ENCODE measurements at places on chromosomes 16 and 17.
A peak's percentile ranks its signal among the peaks of the same experiment; 100 is the strongest.

DNA sequence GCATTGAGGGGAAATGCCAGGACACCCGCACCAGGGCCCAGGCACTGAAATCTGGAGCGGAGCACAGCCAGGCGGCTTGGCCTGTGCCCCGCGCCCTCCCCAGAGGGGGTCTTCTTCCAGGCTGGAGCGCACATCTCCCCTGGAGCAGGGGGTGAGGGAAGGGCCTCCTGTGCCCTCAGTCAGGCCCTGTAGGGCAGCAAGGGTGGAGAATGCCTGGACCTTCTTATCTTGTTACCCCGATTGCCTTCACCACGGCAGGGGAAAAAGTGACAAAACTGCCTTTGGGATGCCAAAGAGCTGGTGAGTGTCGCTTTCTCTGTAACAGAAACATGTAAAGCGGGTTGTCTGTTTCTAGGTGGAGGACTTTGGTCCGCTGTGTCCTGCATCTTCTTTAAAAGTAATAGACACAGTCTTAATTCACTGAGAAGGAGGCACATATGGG lies 48.3 kb upstream of the BAHCC1 start:
- no peak for DNase-seq

- no peak for DNase-seq
Measured at GRCh38 chr16:19434584-19434983, 16.9 kb downstream of the TMC5 start.

DNA sequence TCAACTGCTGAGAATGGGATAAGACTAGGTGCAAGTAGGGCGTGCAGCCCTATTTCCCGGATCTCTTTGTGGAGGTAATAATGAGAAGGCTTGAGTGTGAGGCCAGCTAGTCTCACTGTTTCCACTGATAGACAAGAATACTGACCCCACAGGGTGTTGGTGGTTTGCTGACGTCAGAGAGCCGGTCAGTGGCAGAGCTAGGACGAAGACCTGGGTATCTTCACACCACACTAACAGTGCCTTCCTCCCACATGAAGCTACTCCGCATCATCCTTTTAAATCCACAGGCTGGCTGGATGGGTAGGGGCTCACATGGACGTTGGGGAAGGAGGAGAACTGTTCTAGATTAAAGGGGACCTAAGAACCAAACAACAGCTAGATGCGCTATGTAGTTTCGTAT lies 68.0 kb downstream of the ZFHX3 start:
- DNase-seq = no peak

DNA sequence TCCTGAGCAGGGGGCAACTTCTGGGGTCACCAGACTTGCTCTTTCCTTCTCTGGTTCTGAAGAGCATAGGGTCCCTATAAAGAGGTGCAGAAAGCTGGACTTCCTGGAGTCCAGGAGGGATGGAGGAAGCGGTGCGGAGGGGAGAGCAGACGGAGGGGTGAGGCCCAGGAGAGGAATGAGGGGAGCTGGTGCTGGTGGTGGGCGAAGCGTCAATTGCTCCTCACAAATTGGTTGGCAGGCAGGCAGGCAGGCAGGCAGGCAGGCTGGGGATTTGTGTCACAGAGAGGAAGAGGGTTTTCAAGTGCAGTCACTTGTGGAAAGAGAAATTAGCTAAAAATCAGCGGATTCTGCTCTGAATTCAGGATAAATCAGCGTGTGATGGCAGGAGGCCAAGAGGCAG lies 133.7 kb upstream of the CDC42EP4 start:
- no peak for DNase-seq

DNA sequence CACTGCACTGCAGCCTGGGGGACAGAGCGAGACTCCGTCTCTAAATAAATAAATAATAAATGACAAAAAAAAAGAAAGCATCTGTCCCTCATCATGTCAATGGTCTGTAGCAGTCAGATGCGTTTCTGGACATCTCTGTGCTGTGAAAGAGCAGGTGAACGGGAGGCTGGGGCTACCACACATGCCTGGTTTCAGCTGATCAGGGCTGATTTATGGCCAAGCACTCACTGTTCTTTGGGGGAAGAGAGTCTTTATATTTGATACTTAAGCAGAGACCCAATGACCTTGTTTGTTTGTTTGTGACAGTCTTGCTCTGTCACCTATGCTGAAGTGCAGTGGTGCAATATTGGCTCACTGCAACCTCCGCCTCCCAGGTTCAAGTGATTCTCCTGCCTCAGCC lies 17.5 kb downstream of the KIAA0513 start:
- no peak for DNase-seq

GRCh38 chr17:28982131-28982793 lies 23.6 kb downstream of the SEZ6 start:
- no peak for DNase-seq

DNA sequence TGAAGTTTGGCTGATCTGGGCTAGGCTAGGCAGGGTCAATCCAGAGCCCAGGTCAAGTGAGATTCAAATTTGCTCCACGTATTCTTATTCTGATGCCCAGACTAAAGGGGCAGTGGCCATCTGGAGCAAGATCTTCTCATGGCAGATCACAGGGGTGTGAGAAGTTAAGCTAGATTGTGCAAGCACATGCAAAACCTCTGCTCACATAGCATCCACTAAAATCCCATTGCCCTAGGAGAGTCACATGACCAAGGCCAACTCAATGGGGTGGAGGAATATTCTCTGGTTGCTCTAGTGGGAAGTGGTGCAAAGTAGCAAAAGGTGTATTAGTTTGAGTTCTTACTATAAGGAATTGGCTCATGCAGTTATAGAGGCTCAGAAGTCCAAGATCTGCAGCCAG lies 318.4 kb upstream of the ASIC2 start:
- DNase-seq = no peak

DNA sequence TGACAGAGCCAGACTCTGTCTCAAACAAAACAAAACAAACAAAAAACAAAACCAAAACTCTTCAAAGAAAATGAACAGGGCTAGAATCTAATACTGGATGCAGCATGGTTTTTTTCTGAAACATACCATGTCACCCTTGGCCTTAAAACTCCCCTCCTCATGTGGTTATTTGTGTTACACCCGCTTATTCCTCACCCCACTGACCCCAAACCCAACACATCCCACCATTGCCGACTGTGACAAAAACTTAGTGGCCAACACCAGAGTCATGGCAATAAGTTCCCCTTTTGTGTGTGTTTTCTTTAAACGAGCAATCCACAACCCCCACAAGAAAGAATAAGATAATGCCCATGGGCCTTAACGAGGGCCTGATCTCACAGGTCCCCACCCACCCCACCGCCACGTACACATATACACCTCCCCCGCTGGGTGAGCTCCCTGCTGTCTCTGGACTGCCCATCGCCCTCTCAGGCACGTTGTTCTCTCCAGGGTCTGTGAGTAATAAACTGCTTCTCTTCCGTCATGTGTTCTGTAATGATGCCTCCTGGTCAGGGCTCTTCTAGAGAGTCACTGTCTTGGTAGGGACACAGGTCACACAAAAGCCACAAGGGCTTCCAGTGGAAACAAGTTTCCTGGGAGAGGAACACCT lies 16.8 kb upstream of the ENGASE start:
- DNase-seq = no peak

- DNase-seq = no peak
Measured at GRCh38 chr17:78368854-78369495, 9.1 kb upstream of the SOCS3 start.

DNA sequence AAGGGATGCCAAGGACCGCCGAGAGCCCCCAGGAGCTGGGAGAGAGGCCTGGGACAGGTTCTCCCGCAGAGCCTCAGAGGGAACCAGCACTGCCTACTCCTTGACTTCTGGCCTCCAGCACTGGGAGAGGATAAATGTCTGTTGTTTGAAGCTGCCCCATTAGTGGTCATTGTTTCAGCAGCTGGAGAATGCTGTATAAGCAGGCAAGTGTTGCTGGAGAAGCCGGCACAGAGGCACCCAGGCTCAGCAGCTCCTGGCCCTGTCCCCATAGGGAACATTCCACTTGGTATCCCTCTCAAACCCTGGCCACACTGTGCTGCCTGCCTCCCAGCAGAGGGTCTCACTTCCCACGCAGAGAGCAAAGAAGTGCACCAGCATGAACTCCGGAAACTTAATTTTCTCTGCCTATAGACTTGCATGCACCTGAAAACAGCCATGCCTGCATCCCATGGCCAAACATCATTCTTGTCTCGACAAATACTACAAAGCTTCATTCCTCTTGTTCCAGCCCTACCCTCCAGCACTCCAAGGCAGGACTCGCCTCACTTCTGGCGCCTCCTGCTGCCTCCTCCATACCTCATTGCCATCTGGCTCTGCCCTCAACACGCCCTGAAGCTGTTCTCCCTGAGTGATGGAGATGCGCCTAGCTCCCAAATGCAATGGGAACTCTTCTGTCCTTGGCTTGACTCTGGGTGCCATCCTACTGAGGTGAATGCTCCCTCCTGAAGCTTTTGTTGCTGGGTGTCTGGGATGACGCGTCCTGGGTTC lies 88.1 kb downstream of the DNAH17 start:
- peak; percentile 1 for DNase-seq

GRCh38 chr16:31754998-31755615 lies 118.5 kb upstream of the ZNF267 start:
- no peak for DNase-seq

GRCh38 chr17:68248199-68248825 lies 469 bp downstream of the AMZ2 start:
- no peak for DNase-seq

GRCh38 chr17:76293106-76293505 lies 15.0 kb downstream of the QRICH2 start:
- DNase-seq = no peak

GRCh38 chr16:54542805-54543505 lies 256.4 kb upstream of the IRX3 start:
- no peak for DNase-seq

- DNase-seq = no peak
Measured at GRCh38 chr17:61669522-61669921, 78.5 kb upstream of the NACA2 start.

- DNase-seq = no peak
Measured at GRCh38 chr16:67934306-67935100, 2.1 kb downstream of the PSMB10 start.

DNA sequence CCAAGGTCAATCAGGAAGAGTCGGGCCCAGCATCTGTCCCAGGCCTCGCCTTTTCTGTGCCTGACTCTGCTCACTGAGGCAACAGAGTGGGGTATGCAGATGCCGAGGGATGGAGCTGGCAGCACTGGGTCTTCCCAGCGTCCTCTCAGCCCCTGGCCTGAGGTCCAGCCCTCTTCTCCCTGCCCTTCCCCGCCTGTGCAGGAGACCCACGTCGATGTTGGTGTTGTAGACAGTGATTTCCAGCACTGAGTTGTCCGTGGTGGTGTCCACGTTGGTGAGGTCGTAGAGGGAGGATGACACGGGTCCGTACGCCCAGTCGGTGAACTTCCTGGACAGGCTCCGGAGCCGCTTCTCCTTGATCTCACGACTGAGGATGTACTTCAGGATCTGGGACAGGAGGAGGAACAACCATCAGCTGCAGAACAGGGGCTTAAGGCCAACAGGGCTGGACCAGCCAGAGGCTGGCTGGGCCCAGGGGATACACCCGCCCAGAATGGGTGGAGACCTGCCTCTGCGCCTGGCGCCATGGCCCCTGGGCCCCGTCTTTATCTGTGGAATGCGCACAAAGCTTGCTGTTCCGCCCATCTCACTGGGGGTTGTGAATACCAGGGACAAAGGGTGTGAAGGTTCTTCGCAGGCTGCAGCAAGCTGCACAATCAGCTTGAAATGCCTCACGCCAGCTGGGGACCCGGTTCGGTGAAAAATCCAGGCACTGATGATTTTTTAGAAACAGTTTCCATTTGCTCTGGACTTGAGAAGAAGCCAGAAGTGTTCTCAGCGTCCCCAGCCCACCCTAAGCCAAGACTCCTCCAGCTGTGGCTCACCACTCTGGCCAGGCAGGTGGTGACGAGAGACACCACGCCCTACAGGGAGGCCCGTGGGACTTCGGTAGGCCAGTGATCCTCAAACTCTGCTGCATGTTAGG lies 27.5 kb downstream of the TRPV3 start:
- no peak for DNase-seq

DNA sequence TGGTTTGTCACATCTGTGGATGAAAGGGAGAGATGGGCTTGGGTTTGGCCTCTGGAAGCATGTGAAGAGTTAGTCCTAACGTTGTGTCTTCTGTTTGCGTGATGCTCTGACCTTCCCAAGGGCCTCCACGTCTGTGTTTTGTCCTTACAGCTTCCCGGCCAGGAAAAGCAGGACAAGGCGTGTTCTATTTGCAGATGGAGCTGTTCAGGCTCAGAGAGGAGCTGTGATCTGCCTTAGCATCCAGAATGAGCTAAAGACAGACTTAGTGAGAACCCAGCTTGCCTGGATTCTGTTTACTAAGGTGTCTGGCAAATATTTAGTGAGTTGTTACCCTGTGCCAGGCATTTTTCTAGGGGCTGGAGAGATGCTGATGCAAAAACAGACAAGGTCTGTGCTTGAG lies 282.1 kb downstream of the CBLN1 start:
- no peak for DNase-seq

- peak; percentile 5 for DNase-seq
Measured at GRCh38 chr17:52383493-52384100, 225.1 kb upstream of the CA10 start.

DNA sequence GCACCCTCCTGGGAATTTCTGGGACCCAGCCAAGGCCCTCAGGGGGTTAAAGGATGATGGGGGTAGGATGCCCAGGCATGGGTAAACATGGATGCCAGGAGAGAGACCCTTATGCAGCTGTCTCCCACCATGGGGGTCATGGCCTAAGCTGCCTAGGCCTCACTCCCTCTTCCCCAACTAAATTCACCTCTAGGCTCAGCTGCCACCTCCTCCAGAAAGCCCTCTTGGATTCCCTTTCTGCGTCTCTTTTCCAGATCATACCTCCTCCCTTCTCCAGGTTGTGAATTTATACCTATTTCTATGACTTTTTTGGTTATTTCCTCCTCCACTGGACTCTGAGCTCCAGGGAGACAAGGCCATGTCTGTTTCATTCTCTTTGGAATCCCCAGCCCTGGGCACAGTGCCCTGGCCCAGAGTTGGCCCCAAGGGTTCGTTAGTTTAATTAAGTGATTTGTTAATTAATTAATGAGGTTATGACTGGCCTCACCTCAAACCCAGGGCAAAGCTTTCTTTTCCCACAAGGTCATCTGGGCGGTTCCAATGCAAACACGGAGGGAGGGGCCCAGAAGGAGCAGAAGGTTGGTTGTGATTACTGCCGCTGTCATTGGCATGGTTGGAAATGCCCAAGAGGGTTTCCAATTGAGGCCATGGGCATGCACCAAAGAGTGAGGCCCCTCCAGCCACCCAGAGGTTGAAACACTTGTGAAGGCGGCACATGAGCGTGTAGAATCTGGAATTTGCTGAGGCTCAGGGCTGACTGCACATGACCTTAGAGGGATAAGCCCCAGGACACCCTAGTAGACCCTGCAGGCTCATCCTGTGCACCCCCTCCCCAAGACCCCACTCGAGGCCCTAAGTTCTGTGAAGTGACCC lies 6.9 kb upstream of the KRT17 start:
- DNase-seq = no peak

GRCh38 chr17:9890124-9890523 lies 14.9 kb downstream of the RCVRN start:
- no peak for DNase-seq

Measured in DMS 273 treated with DMSO at 0.1 percent for 48 hours (cell line).